Stimulated activated CD4-positive, alpha-beta T cell treated with anti-CD3 and anti-CD28 coated beads, TNF-alpha, amount 100 ng/mL, for 4 hours (primary cell): ENCODE measurements at places on chromosomes 1 and 21.

DNA sequence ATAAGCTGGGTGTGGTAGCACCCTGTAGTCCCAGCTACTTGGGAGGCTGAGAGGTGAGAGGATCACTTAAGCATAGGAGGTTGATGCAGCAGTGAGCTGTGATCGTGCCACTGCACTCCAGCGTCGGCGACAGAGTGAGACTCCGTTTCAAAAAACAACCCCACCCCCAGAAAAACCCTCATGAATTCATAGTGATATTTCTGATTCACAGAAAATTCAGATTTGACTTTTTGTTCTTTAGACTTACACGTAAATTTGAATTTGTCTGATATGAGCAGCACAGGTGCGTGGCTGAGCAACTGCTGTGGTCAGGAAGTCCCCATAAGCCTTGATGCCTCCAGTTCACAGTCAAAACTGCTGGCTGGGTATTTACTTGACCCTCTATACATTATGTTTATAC, 10.0 kb upstream of the MORC3 start:
- no peak for DNase-seq

DNA sequence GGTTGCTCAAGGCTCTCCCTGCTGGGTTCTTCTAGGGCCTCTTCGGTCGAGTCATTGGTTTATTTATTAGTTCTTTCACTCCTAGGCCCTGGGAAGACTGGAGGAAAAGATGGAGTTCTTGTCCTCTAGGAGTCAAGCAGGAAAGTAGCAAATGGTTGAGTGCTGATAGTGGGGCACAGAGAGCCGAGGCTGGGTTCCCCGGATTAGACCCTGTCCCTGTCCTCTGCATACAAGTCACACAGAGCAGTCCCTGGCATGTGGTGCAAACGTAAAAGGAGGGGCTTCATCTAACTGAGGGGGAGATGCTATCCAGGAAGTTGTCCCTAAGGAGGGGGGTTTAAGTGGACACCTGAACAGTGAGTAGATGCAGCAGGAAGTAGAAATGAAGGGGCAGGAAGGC, 19.2 kb upstream of the KCNE2 start:
- no peak for DNase-seq

- DNase-seq: no peak
Measured at GRCh38 chr1:157658571-157658970, 42.0 kb downstream of the FCRL3 start.

GRCh38 chr1:244451539-244451950, at the start of gene ADSS2:
Gene ADSS2, minus strand, starts transcription at chr1:244451909. Its CDS starts 92 bp downstream, at chr1:244451817.
- DNase-seq: no peak

- DNase-seq: no peak
Measured at GRCh38 chr1:151936653-151937052, 27.3 kb upstream of the THEM4 start.

DNA sequence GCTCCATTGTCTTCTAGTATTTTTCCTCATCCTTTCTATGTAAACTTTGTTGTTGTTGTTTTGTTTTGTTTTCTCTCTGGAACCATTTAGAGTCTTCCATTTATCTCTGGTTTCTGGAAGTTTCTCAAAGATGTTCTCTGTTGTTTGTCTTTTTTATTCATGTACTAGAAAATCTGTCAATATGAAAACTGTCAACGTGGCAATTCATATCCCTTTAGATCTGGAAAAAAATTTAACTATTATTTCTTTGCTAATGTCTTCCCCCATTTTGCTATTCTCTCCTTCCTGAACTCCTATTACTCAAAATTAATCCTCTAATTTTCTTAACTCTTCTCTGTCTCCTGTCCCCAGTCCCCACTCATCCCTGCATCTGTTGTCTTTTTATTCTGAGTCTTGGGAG, 55.9 kb upstream of the LRRN2 start:
- no peak for DNase-seq

GRCh38 chr1:54962612-54963395, 17.6 kb upstream of the TMEM61 start:
- no peak for DNase-seq

- DNase-seq: no peak
Measured at GRCh38 chr21:41948078-41948895, 5.5 kb downstream of the C2CD2 start.

DNA sequence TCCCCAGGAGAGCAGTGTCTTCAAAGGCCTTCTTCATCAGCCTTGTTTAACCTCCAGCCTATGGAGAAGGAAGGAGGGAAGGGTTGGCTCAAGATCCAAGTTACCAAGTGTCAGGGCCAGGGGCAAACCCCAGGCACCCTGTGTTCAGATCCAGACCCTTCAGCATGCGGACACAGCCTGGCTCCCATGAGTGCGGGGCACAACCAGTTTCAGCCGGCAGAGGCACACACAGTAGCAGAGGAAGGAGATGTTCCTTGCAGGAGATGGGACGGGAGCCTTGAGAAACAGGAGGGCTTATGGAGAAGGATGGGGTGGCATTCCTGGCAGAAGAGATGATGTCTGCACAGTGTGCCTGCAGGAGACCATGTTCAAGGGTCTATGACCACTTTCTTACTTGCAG, 161.7 kb upstream of the EDN2 start:
- DNase-seq: no peak

DNA sequence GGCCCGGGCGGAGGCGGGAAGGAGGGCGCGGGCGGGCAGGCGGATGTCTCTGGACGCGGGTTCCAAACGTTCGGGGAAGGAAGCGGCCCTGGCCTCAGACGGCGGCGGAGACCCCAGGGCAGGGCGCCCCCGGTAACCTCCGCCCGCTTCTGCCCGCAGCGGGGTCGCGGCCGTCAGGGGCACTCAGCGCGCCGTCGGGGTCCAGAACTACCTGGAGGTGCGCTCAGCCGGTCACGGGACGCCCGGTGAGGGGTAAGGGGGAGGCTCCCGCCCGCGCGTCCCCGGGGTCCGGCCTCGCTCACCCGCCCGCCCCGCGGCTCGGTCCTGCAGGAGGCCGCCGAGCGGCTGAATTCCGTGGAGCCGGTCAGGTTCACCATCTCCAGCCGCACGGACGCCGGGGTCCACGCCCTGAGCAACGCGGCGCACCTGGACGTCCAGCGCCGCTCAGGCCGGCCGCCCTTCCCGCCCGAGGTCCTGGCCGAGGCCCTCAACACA, 406 bp downstream of the PUSL1 start:
- no peak for DNase-seq

DNA sequence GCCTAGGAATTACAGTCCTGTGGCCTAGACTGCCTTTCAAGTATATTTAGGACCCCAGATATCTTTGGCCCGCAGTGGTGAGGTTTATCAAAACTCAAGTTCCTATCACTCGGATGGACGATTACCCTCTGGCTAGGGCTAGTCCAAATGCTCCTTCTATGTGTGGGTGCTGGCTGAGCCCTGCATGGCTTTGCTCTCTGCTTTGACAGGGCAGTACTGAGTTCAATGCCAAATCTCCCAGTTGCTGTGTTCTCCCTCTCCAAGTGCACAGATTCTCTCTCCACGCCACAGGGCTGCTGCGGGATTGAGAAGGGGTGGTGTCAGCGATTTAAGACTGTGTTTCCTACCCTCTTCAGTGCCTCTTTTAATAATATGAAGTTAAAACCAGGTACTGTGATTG, 97.0 kb downstream of the LHX4 start:
- no peak for DNase-seq

DNA sequence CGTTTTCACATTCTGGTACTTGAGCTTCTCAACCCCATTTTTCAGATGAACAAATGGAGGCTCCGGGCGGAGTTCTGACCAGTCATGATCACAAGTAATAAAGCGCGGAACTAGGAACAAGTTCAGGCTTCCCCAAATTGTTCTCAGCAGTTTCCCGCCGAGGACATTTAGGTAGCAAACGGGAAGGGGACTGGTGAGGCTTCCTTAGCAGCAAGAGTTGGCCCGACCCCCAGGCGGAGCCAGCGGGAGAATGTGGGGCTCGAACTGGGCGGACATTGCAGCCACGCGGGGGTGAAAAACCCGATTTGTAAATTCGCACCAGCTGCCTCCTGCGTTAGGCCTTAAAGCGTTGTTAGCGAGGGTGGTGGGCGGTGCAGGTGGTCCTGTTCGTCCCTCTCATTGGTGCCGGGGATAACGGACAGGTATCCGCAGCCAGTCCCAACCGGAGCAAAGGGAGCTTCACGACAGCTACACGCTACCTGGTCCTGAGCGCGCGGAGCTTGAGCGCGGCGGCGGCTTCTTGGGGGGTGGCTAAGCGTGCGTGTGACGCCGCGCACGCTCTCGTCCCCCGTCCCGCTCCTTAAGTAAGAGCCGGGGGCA, 15.3 kb downstream of the SEMA6C start:
- peak; percentile 61 for DNase-seq

GRCh38 chr1:114258633-114259032, 105.0 kb upstream of the SYT6 start:
- no peak for DNase-seq

DNA sequence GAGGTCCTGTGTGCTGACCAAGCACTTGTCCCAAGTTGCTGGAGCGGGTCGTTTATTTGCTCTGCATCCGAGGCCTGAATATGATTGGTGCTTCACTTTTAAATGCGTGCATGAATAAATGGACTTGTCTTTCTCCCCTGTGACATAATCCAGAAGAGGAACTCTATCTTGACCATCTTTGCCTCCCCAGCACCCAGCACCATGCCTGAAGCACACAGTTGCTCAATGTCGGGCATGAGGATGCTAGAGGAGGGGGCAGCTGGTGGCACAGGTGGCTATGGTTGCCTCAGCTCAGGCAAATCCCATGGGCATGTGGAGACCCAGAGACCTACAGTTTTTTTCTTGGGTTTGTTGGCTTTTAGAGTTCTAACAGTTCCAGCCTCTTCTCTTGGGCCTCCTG, 142.6 kb downstream of the KAZN start:
- no peak for DNase-seq

GRCh38 chr1:33350611-33351280, 29.8 kb upstream of the A3GALT2 start:
- no peak for DNase-seq

DNA sequence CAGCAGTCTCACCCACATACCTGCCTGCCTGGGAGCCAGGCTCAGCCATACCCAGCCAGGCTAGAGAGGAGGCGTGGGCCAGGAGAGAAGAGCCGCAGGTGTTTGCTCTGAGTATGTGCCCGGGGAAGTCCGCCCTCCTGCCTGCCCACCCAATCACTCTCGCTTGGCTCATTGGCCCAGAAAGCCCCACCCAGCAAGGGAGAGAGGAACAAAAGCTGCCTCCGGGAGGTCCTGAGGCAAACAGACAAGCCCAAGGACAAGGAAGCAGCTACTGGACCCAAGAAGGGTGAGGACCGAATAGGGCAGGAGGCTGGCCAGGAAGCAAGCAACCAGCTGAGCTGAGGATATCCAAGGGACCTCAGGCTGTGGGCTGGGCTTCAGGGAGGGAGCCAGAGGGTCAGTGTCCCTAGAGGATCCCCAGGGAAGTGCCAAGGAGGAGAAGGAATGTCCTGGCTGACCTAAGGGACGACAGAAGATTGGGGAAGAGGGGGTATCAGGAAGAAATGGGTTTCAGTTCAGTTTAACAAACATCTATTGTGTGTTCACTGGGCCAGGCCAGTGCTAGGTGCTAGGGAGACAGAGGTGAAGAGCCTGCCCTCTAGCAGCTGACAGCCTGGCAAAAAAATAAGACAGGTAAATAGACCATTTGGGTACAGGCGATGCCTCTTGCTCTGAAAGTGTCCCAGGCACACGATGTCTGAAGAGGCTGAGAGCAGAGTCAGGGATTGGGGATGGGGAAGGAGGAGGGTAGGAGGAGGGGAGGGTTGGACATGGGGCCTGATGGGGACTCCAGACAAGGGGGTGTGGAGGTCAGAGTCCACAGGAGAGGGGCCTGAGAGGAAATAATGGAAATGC, at the start of gene GJB4:
Gene GJB4 (plus strand): TSS at position 238 of the 855 bp plus-strand sequence. CDS start 1,515 bp downstream, outside the sequence.
- DNase-seq: no peak

DNA sequence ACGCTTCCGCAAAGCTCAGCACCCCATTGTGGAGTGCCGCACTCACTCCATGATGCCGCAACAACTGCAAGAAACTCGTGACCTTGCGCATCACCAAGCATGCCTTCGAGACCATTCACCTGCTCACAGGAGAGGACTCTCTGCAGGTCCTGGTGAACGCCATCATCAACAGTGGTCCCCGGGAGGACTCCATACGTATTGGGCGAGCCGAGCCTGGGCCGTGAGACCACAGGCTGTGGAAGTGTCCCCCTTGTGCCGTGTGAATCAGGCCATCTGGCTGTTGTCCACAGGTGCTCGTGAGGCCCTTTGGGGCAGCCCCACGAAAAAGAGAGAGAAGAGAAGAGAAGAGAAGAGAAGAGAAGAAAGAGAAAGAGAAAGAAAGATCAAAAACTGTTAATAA, 23.2 kb downstream of the SPATA45 start:
- no peak for DNase-seq
